ENCODE measurements at places on chromosomes 4 and X.
A peak's percentile ranks its signal among the peaks of the same experiment; 100 is the strongest.

DNA sequence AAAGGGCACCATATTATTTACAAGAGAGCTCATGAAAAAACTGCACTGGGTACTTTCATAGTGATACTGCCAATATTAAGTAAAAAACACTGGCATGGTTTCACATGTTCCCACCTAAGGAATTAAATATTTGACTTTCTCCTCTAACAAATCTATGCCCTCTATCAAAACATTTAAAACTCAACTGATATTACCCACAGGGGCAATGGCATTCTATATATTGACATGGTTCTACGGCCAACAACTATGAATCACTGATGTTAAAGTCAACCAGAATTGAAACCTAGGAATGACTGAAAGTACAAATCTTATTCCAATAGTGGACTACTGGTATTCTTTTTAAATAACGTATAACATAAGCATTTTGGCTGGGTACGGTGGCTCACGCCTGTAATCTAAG lies 28.2 kb downstream of the PHKA2 start:
- no peak for DNase-seq

GRCh38 chr4:168854350-168854921 lies 155.6 kb downstream of the CBR4 start:
- DNase-seq, result no peak

DNA sequence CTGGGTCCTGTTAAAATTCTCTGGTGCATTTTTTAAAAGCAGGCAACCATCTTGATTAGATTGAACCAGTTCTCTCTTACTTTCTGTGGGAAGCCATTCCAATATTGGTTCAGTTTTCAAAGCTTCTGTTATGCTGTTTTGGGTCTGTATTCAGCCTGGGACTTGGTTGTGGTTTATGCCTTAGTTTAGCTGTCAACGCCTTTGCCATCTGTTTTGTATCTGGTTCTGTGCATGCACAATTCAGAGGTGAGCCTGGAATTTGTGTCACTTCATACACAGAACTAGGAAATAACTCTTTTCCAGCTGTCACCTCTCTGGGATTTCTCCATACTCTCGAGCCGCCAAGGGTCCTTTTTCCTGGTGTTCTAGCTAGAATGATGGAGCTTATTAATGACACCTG lies 46.2 kb downstream of the STAP1 start:
- no peak for DNase-seq

DNA sequence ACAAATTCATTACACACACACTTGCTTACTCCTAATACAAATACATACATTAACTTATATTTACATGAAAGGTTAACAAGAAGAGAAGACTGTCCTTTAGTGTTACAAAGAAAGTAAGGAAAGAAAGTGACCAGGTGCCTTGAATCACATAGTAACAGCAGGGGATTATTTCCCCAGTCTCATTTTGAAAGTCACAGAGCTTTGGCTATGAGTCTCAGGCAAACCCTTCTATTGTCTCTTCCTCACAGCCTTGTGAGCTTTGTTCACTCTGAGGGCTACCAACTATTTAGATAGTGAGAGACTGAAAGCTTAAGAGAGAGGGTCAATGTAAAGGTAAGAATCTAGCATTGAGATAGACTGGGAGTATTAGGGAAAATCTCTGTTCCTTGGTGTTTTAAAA lies 161.6 kb downstream of the NPNT start:
- no peak for DNase-seq

- DNase-seq, result no peak
Observed at GRCh38 chrX:11754958-11755645, 2.9 kb upstream of the MSL3 start.

DNA sequence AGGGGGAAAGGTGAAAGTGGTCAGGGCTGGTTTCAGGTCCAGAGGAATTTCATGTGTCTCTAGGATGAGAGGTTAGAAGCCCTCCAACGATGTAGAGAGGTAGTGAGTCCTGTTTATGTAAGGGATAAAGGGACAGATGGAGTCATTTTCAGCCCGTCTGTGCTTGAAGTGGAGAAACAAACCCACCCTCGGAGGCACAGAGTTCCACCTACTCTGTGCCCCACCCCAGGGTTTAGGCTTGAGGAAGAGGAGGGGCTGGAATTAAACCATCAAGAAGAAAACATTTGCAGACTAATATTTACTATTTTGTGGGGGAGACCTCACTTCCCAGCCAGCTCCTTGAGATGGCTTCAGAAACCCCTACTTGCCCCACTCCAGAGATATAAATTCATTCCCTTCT lies 868 bp upstream of the GNL3L start:
- no peak for DNase-seq

- DNase-seq, result no peak
Observed at GRCh38 chr4:188439641-188440311, 300.5 kb downstream of the TRIML1 start.

DNA sequence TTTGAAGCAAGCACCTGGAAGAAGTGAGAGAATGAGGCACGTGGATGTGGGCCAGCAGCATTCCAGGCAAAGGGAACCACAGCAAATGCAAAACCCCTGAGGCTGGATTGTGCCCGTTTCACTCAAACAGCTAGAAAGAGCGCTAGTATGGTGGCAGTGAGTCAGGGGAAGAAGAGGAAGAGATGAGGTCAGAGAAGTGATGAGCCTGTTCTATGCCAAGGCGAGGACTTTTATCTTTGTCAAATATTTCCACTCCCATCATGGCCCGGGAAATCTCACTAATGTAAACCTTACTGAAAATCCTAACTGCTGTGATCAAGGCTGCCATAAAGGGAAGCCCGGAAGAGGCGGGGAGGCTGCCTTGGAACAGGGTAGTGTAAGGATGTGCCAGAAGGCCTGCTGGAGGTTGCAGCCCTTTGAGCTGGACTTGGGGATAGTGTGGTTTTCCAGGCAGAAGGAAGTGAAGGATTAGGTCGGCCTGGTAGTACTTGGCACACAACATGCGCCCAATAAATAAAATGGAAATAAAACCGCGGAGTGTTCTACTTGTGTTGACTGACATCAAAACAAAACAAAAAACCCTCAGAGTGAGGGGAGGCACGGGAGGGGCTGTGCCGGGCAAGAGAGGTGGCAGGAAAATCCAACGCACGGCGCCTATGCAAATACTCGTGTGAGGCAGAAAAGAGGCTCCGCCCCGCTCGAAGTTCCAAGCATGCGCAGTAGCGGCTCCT lies 1.2 kb upstream of the CDK16 start:
- no peak for DNase-seq

- no peak for DNase-seq
Observed at GRCh38 chr4:129145222-129145730, 49.3 kb downstream of the C4orf33 start.

- no peak for DNase-seq
Observed at GRCh38 chrX:66020631-66021334, 19.1 kb downstream of the VSIG4 start.

GRCh38 chr4:53777244-53777984 lies 186.1 kb upstream of the LNX1 start:
- no peak for DNase-seq

GRCh38 chr4:47145630-47146029 lies 114.3 kb downstream of the GABRB1 start:
- DNase-seq, result no peak

DNA sequence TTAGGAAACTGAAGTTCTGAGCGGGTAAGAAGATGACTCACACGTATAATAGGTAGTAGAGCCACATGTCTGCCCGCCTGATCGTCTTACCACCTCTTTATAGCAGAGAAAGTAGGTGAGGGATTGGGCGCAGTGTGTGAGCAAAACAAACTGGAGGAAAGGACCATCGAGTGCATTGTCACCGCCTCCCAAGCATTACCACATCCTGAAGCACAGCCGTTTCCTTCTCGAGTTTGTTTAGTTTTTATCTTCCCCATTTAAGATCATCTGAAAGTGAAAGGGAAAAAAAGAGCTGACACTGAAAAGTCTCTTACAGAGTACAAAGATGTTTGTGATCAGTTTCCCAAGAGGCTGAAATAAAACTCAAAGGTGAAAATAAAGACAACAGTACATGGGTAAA lies 14.8 kb downstream of the PDK3 start:
- DNase-seq, result peak; percentile 62

DNA sequence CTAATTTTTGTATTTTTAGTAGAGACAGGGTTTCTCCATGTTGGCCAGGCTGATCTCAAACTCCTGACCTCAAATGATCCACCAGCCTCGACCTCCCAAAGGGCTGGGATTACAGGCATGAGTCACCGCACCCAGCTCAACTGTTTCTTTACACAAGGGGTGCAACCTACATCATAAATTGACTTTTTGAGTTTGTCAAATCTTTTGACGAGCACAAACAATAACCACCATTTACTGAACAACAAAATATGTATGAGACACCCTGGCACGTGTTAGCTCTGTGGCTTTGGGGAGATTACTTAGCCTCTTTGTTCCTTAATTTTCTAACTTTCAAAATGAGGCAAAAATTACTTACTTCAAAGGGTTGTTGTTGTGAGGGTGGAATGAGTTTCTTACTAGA lies 23.5 kb upstream of the SLC34A2 start:
- DNase-seq, result no peak

- DNase-seq, result no peak
Observed at GRCh38 chrX:34656842-34657725, at the start of gene TMEM47. Gene TMEM47, minus strand, starts transcription at chrX:34657285. Its CDS starts 256 bp downstream, at chrX:34657029.

GRCh38 chrX:30488092-30488491 lies 89.5 kb downstream of the TASL start:
- no peak for DNase-seq

DNA sequence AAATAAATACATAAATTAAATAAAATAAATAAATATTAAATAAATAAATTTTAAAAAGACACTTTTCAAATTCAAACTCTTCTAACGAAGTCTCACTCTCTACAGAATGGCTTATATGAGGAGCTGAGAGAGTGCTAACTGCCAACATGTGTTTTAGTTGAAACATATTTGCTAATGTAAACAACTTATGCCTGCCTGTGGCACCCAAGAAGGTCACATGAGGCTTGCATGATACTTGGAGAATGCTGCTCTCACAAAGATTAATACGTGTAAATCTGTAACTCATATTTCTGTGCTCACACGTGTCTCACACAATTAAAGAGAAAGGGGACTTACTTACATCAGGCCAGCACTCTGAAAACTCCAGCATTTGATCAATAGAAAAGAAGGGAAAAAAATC lies 43.2 kb upstream of the PITX2 start:
- DNase-seq, result no peak

GRCh38 chrX:45803383-45803921 lies 602.8 kb upstream of the DIPK2B start:
- no peak for DNase-seq

GRCh38 chr4:76691807-76692582 lies 205.9 kb downstream of the SOWAHB start:
- DNase-seq, result no peak

DNA sequence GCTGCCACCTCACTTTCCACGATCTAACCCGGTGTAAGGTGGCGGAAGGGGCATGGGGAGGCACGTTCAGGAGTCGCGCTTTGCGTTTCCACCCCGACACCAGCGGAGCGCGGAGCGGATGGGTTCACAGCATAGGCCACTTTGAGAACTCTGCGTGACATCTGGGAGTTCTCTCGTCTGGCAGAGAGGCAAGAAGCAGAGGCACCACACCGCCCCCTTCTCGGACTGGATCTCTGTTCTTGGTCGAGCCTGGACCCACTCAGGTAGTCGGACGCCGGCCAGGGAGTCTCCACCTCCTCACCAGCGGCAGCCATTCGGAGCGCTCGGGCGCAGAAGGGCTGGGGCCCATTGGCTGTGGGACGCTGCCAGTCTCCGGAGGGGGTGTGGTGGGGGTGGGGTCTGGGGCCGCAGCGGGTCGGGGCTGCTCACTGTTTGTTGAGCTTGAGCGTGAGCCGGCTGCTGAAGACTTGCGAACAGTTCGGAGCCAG lies at the start of gene DACH2:
Gene DACH2, plus strand, starts transcription at position 428 of the 488 bp plus-strand sequence.
- no peak for DNase-seq

GRCh38 chrX:96578781-96579180 lies 105.9 kb upstream of the DIAPH2 start:
- DNase-seq, result no peak

GRCh38 chrX:40281336-40282005 lies 183.7 kb upstream of the BCOR start:
- no peak for DNase-seq

- DNase-seq, result peak; percentile 50
Observed at GRCh38 chrX:56733459-56734046, 4.5 kb downstream of the NBDY start.

DNA sequence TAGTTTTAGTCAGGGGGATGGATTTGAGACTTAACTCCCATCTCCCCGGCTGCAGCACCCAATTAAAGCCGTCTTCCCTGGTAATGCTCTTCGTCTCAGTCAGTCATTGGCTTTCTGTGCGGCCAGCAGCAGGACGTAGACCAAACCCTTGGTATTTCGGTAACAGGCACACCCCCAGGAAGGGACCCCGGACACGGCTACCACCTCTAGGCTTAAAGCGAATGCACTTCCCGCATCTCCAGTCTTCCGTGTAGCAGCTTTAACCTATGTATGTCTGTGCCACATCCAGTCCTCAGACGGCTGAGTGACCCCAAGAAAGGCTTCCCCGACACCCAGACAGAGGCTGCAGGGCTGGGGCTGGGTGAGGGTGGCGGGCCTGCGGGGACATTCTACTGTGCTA lies 1.5 kb upstream of the CTAG2 start:
- DNase-seq, result no peak

DNA sequence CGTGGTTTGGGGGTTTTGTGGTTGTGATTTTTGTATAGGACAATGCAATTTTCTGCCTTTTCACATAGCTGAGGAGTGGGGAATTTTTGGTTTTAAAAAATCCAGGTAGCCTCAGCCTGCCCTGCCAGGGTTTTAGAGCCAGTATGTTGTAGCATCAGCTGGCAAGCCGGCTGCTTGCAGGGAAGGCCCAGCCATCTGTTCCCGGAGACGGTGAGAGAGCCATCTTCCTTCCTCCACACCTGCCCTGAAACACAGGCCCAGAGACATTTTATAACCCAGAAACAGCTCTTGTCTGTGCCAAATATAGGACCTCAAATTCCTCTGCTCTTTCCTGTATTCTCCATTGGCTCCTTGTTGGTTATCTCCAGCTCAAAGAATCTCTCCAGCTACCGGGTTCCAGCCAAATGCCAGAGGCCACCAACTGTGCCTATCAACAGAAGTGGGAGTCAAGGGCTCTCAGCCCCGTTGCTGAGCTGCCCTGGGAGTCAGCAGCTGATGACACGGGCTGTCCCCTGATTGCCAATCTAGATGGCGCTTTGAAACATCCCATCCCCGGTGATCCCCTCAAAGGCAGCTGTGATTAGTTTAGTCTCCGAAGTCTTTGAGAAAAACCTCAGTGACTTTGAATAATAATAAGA lies 595.2 kb downstream of the MID1IP1 start:
- DNase-seq, result no peak

GRCh38 chrX:103730796-103731493 lies 20.2 kb downstream of the TMEM31 start:
- DNase-seq, result no peak

- no peak for DNase-seq
Observed at GRCh38 chr4:65623506-65623905, 46.8 kb downstream of the EPHA5 start.

- no peak for DNase-seq
Observed at GRCh38 chr4:83875437-83875836, 339.5 kb downstream of the GPAT3 start.

DNA sequence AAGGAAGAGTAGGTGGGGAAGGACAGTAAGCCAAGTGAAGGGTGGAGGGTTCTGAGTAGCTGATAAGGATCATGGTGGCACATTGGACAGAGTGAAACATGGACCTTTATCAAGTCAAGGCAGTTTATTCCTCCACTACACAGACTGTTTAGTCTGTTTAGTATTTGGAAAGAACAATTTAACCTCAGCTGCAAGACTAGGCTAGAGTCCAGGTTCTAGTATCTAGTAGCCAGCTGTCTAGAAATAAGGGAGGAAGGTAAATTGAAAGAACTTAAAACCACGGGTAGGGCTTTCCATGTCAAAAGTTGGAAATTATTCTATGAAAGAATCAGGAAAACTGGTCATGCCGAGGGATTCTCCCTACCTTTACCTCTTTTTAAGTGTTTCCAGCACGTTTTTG lies 140.1 kb upstream of the MED14 start:
- DNase-seq, result no peak

- DNase-seq, result no peak
Observed at GRCh38 chr4:149638073-149638472, 177.6 kb downstream of the IQCM start.

Data from effector memory CD8-positive, alpha-beta T cell (primary cell).